ENCODE measurements at places on chromosomes 2 and 18.
A peak's percentile ranks its signal among the peaks of the same experiment; 100 is the strongest.

DNA sequence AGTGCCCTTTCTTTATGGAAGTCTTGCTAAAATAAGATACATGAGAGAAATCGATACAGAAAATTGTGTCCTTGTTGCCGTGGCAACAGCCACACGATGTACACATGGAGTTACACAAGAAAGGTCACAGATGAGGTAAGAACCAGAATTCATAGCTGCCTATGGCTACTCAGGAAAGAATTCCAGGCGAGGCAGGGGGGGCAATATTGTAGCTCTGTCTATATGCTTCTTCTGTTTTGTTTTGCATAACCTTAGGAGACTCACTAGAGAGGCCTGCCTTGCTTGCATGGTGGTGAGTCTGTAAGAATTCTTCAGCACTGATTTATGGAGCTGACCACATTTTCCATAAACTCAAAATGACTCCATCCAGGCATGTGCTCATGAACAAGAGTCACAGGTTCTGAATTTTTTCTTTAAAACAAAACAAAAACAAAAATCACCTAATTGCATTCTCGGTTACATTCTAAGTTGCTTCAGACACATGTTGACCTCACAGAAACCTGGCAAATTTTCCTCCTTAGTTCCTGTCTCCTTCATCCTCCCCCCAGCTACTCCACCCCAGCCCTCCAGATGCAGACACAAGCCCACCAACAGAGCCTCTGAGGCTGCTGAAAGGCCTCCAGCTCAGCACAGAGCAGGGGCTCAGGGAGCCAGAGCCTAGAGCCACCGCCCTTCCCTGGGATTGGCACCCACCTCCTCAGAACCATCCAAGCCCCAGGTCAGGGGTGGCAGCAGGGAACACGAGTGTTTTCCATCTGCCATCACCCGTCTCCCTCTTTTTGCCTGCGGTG, 183.5 kb downstream of the ANTXR1 start:
- no peak for DNase-seq

- no peak for DNase-seq
Observed at GRCh38 chr2:85903849-85904248, 15.1 kb upstream of the ST3GAL5 start.

- no peak for DNase-seq
Observed at GRCh38 chr18:22559414-22560274, 141.9 kb upstream of the CTAGE1 start.

DNA sequence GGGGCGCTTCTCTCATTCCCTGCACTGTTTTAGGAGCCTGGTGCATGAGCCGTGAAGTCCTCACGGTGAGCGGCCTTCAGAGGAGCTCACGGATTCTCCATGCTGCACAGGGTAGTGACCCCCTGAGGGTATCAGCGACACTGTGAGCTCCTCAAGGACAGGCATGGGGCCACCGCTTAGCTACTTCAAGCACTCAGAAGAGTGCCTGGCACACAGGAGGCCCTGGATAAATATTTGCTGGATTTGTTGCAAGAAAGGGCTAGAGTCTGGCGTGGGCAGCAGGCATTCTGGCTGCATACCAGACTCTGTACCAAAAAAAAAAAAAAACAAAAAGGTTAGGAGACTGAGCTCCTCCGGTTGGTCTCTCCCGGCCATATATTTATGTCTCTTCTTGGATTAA, 5.7 kb upstream of the MBP start:
- DNase-seq: no peak

GRCh38 chr2:157785866-157786662, 90.1 kb downstream of the ACVR1 start:
- no peak for DNase-seq

DNA sequence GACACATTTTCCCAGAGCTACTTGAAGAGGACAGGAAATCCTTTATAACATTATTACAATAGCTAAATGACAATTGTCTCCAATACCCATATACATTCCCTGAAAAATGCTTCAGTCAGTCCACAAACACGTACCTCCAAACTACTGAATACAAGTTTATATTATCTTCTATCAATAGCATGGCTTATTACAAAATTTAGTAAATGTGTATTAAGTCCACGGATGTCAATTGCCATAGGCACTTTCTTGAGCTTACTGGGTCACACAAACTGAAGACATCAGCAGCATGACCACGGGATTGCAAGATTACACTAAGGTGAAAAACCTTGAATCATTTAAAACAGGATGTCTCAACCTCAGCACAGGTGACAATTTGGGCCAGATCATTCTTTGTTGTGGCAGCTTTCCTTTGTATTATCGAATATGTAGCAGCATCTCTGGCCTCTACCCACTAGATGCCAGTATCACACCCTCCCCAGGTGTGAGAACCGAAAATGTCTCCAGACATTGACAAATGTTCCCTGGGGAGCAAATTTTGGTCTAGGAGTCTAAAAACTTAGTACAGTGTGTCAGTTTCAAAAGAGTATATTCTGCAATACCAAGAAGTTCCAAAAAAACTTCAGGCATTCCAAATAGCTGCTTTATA, 1.4 kb downstream of the MBD2 start:
- peak; percentile 44 for DNase-seq

GRCh38 chr2:81247648-81248047, 943.1 kb upstream of the LRRTM1 start:
- no peak for DNase-seq

DNA sequence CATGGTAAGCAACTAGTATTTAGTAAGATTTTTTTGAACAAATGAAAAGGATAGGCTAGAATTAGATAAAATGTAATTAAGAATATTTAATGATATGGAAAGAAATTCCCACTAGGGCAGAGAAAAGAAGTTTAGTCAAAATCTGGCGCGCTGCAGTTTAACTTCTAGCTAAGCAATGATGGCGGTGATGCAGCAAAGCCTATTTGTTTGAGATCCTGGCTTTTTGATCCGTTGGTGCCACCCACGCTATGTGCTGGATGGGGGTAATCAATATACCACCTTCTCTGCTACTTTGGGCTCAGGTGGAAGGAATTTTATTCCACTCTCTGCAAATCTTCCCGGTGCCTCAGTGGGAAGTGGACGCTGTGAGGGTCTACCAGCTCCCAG, 421 bp upstream of the FAM171B start:
- DNase-seq: no peak

- DNase-seq: no peak
Observed at GRCh38 chr2:160596441-160596840, 102.8 kb upstream of the RBMS1 start.

GRCh38 chr2:98350411-98350810, 4.2 kb downstream of the CNGA3 start:
- DNase-seq: no peak

- no peak for DNase-seq
Observed at GRCh38 chr2:58701688-58702301, 460.7 kb upstream of the FANCL start.

GRCh38 chr18:49723648-49724180, 89.6 kb downstream of the ACAA2 start:
- no peak for DNase-seq

- DNase-seq: no peak
Observed at GRCh38 chr2:101729521-101730190, 32.1 kb downstream of the MAP4K4 start.

DNA sequence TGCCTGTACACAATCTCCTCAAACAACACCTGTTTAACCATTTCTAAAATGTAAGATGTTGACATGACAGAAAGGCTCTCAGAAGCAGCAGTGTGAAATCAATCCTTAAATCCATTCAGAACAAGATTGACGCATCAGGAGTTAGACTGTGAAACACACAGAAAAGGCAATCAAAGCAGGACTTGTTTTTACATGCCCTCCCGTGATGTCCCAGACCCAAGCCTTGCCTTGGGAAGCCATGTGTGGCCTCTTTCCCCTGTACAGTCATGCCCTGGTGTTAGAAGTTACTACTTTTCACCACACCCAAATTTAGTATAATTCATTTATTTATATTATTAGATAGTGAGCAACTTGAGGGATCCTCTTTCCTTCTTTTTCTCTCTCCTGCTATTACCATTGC, 115.7 kb downstream of the NCKAP5 start:
- DNase-seq: no peak

GRCh38 chr2:239029958-239030357, 182.1 kb downstream of the TWIST2 start:
- DNase-seq: no peak

DNA sequence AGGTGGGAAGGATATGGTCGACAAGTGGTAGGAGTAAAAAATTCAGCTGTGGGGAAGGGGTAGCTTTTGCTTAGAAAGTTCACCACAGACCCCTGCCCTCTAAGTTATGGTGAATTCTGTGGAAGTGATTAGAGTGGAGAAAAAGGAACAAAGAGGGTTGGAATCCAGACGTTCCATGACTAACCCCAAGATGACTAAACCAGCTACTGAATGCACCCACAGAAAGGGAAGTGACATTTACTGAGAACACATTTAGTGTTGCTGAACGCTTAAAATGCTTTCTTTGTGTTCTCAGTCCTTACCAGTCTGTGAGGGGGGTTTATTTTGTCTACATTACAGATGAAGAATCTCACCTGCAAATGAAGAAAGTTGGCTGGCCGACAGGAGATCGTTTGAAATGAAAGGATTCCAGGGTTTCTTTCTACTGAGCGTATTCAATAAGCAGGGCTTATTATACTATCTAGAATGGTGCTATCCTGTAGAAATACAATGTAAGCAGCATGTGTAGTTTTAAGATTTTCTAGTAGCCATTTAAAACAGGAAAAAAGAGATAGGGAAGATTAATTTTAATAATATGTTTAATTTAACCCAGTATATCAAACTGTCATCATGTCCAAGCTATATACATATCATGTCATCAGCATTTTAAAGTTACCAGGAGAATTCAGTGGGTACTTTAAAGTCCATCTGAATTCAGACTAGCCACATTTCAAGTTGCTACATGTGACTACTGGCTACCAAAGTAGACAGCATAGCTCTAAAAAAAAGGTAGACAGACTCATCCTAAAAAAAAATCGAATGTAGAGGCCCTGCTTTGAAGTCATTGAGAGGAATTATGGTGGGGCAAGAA, 60.1 kb downstream of the LIMS1 start:
- DNase-seq: no peak

GRCh38 chr2:115124817-115125216, 682.4 kb downstream of the DPP10 start:
- no peak for DNase-seq

DNA sequence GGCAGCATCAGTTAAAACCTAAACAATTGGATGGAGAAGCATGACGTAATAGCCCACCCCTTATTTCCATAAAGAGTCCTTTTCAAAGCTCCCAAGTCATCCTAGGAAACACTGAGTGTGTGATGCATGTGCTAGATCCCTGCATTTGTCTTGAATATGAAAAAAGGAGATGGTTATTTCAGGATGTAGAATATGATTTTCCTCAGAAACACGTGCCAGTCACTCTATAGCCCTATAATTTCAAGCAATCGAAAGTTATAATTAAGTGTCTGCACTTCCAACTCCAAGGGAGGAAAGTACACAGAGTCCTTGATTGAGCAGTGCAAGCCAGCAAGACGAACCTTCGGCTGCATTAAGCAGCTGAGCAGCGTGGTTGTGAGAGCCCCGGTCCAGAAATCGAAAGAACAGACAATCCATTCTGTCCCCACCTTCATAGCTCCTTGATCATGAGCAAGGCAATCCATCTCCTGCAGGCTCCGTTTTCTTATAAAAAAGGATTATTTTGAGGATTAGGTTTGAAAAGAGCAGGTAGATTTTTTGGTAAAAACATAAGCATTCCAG, 287.7 kb downstream of the FBXO15 start:
- no peak for DNase-seq

DNA sequence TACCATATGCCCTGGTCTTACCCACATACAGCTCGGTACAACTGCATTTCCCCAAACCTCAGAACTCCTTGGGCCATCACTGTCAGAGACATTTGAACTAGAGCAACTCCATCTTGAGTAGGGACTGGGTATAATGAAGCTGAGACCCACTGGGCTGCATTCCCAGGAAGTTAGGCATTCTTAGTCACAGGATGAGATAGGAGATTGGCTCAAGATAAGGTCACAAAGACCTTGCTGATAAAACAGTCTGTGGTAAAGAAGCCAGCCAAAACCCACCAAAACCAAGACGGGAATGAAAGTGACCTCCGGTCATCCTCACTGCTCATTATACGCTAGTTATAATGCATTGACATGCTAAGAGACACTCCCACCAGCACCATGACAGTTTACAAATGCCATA, 131.3 kb downstream of the PIK3C3 start:
- DNase-seq: no peak

DNA sequence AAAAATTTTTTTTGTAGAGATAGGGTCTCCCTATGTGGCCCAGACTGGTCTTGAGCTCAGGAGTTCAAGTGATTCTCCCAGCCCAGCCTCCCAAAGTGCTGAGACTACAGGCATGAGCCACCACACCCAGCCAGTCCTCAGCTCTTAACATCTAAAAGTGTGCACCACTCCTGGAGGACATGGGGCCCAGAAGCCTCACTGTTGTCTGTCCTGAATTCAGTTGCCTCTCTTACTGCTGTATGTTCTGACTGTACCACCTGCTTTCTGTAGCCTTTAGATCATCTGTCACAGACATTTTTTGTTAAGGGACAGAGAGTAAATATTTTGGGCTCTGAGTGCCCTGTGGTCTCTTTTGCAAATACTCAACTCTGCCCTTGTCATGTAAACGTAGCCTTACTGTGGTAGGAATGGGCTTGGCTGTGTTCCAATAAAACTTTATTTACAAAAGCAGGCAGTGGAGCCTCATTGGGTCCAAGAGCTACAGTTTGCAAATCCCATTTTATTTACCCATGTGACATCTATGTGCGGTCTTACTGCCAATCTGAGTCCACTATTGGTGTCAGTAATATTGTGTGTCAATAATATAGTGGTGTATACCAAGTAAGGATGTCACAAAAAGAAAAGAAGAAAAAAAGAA, 38.1 kb downstream of the TMEM37 start:
- no peak for DNase-seq

DNA sequence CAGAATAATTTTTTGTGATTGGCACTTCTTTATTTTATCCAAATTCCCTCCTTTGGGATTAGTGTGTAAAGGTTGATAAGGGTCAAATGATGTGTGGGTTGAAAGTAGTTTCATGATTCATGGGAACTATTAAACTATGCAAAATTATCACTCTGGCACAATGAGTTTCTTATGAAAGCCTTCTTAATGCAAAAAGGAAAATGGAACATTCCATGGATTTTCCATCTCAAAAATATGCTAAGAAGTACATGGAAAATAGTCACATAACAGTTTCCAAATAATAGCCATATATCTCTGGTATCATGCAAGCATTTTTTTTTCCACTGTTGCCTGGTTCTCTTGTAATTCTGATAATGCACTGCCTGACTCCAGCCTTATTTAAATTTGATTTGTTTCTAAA, 639.7 kb downstream of the NR4A2 start:
- no peak for DNase-seq

DNA sequence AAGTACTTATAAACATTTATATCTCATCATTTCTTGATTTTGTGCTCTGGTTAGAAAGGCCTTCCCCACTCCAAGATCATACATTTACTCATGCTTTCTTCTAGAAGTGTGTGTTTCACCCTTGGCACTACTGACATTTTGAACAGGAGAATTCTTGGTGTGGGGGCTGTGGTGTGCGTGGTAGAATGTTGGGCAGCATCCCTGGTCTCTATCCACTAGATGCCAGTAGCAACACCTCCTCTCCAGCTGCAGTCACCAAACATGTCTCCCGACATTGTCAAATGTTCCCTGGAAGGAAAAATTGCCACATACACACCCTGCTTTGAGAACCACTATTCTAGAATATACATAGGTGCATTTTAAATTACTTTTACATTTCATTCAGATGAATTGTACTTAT, 8.7 kb upstream of the TGIF1 start:
- DNase-seq: no peak

- DNase-seq: no peak
Observed at GRCh38 chr2:146847846-146848245, 997.0 kb upstream of the ACVR2A start.

- DNase-seq: no peak
Observed at GRCh38 chr2:32479993-32480392, 123.2 kb downstream of the BIRC6 start.

GRCh38 chr18:79217979-79218604, 148.9 kb downstream of the ATP9B start:
- no peak for DNase-seq

Data from activated CD4-positive, alpha-beta T cell treated with anti-CD3 and anti-CD28 coated beads for 4 hours (primary cell).